Stimulated activated CD4-positive, alpha-beta T cell treated with anti-CD3 and anti-CD28 coated beads, Interleukin-4, amount 100 ng/mL, for 48 hours (primary cell): ENCODE measurements at places on chromosomes 7 and 10.

DNA sequence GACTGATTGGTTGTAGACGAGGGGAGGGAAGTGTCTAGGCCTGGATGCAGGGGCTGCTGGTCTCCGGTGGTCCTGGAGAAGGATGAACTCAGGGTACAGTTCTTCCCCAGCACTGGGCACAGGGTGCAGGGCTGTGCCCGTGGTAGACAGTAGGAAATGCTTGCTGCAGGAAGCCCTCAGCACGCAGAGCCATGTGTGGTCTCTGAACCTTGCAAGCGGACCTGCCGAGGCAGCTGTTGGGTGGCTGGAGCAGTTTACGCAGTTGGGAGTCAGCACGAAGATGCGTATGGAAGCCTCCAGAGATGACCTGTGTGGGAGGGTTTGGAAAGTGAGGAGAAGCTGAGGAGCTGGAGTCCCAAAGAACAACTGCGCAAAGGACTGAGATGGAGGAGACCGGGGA is 39.0 kb downstream of the DOCK1 start:
- DNase-seq, result no peak

GRCh38 chr10:86169066-86169465 is 197.5 kb downstream of the GRID1 start:
- DNase-seq, result no peak

GRCh38 chr7:142177869-142178268 is 66.4 kb downstream of the MGAM2 start:
- no peak for DNase-seq

- no peak for DNase-seq
Observed at GRCh38 chr7:36304099-36304425, 85.6 kb upstream of the ANLN start.

DNA sequence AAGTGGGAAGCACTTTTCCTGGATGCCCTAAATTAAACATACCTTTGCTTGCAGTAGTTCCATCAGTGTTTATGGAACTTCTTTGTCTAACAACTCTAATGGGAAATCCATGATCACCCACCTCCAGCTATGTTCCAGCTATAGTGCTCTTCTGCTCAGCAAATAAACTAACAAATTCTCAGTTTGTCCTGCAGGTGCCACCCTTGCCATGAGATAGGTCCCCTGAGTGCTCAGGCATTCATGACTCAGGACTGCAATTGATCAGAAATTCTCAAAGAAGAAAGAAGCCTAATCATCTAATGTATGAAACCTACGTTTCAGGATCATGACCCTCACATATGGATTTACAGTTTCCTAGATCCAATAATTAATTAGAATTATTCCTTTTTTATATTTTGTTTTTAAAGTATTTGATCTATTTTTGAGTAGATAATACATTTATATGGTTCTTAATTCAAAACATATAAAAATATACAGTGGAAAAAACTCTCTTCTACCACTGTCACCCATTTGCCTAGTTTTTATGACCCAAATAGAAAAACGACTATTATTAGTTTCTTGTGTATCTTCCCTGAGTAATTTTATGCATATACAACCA is 48.7 kb upstream of the DYNC1I1 start:
- no peak for DNase-seq

DNA sequence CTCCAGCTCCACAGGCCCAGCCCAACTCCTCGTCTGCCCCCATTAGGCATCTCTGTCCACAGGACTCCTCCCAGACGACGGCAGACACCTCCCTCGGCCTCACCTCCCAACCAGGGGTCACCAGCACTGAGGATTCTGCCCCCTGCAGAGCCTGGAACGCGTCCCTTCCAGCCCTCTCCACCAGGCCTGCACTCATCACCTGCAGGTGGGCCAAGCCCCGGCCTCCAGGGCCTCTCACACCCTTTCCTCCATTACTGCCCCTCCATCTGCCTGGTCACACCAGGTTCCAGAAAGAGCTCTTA is 42.7 kb upstream of the PDGFA start:
- DNase-seq, result no peak

- DNase-seq, result peak; percentile 34
Observed at GRCh38 chr7:138981332-138982203, at the start of gene KIAA1549. Gene KIAA1549, minus strand, starts transcription at chr7:138981389. Its CDS starts 120 bp downstream, at chr7:138981269.

DNA sequence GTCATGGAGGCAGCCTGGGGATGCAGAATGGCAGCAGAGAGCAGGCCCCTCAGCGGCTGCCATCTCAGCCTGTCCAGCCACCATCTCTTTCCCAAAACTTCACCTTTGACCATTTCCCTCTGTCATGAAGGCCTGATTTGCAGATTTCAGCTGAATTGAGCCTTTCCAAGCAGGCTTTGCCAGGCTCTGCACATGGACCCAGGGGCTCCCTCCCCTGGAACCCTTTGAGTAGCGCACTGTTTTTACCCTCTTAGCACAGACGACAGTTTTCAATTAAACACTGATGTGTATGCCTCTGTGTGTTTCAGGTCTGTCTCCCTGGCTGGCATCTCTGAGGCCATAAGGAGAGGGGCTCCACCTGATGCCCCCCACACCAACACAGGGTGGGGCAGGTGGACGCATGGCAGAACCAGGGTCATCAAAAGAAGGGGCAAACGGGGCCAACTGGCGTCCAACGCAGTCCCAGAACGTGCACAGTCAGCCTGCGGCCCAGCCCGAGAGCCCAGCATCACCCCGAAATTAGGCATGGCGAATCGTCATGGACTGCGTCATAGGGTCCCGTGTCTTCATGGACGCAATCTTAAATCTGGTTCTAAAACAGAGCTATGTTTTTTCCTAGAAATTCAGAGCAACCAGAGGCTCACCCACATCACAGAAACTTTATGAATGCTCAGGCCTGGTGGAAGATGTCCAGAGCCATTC is 185.0 kb upstream of the TCERG1L start:
- DNase-seq, result no peak

- DNase-seq, result no peak
Observed at GRCh38 chr10:52250510-52250909, 63.6 kb upstream of the DKK1 start.

GRCh38 chr10:93465806-93466675 is 16.1 kb downstream of the MYOF start:
- DNase-seq, result no peak

GRCh38 chr10:79249186-79250121 is 97.8 kb upstream of the PPIF start:
- DNase-seq, result no peak

- no peak for DNase-seq
Observed at GRCh38 chr7:20980668-20981264, 194.1 kb upstream of the SP8 start.

DNA sequence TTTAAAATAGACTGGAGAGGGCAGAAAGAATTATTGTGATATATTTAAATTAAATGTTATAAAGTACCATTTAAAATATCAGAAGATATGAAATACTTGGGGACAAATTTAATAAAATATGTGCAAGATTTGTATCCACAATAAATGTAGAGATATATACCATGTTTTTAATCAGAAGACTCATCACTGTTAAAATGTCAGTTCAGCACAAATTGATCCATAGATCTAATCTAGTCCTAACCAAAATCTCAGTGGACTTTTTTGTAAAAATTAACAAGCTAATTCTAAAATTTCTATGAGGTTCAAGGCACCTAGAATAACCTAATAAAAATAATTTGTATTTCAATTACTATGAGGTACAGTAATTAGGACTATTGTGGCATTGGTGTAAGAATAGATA is 96.4 kb downstream of the CTNNA3 start:
- no peak for DNase-seq

GRCh38 chr10:112202561-112203241 is 19.1 kb upstream of the GPAM start:
- DNase-seq, result no peak

- no peak for DNase-seq
Observed at GRCh38 chr7:81004098-81004497, 85.2 kb upstream of the SEMA3C start.

DNA sequence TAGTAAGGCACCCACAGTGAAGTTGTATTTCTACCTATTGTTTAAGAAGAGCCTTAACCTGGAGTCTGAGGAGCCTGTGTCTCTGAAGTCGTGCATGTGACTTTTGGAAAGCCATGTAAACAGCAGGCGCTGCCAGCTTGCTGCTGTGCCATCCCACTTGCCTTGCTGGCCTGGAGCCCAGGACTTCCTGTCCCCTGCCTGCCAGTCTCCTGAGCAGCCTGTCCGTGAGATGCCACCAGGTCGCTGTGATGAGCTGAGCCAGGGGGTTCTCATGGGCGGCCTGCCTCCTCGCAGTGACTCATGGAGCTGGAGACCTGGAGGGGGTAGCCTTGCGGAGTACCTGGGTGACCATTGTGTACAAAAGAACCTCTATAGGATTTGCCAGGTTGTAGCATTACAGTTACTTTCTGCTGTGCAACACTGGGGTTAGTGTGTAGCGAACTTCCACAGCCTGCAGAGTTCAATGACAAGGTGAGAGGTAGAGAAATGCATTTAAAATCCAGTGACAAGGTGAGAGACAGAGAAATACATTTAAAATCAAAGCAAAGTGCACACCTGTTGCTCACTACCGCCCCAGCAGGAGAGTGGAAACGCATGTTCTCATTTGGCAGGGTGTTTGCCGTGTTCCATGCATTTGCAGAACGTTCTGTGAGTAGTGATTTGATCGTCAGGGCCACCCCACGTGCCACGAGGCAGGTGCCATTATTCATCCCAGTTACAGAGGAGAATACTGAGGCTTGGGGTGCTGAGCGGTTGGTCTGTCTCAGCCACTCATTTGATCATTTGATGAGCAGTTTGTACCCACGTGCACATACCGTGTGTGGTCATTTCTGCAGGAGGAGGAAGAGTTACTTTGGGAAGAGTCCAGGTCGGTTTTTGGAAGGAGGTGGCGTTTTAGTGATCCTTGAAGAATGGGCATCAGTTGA is 36.6 kb upstream of the BHLHA15 start:
- no peak for DNase-seq

DNA sequence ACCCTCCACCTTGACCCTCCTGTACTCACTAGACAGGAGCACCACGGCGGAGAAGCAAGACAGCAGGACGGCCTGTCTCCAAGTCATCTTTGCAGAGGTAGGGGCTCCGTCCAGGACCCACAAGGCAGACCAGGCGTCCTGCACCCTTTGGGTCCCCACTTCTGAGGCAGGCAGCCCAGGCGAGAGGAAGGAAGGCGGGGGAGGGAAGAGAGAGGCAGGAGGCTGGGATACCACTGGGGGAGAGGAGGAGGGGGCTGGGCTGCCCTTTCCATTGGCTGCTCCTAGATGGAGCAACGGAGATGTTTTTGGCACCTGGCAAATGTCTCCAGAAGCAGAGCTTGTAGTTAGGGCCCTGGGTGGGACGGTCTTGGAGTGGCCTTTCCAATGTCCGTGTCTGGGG is at the start of gene UCMA:
Gene UCMA (minus strand): TSS at position 203 of the 400 bp plus-strand sequence. CDS start 116 bp downstream, at position 87.
- no peak for DNase-seq

- no peak for DNase-seq
Observed at GRCh38 chr10:59674215-59674836, 35.3 kb downstream of the SLC16A9 start.

- DNase-seq, result no peak
Observed at GRCh38 chr10:36171556-36171952, 529.5 kb upstream of the FZD8 start.

DNA sequence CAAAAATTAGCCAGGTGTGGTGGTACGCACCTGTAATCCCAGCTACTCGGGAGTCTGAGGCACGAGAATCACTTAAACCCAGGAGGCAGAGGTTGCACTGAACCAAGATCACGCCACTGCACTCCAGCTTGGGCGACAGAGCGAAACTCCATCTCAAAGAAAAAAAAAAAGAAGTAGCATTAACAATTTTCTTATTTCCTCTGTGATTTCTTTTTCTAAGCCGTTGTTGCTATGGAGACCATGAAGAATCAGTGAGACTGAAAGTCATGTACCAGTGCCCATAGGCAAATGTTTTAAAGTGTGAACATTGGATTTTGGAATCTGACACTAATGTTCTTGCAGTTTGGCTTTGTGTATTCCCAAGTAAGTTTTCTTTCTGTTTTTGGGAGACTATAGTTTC is 18.4 kb upstream of the MAP3K8 start:
- no peak for DNase-seq

GRCh38 chr7:158606671-158607424 is 19.2 kb upstream of the PTPRN2 start:
- DNase-seq, result no peak

DNA sequence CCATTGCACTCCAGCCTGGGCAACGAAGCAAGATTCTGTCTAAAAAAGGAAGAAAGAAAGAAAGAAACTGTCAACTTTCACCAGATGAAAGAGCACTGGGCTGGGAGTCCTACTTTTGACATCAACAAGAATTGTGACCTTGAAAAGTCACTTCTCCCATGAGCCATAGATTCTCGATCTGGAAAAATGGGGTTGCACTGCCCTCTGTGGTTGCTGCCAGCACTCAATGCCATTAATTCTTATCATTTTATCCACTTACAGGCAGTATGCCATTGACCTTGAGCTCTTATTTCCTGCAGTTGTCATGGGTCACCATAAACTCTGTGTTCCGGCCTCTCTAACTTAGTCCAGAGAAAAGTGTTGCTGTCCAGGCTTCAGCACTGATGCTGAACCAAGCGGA is 137.2 kb downstream of the NOC3L start:
- DNase-seq, result no peak

DNA sequence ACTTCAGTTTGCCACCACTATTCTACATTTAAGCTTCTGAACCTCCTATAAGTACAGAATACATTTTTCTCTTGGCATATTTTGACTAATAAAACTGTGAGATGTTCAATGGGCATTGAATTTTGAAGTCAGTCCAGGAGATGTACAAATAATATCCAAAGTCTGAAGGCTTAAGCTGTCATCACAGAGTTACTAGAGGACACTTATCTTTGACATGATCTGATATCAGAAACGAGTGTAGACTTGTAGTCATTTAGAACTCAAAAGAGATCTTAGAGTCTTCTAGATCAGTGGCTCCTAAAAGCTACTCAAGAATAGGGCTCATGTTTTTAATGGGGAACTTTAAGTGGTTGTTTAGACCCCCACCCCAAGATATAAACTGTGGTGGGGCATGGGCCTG is 160.5 kb downstream of the ARID5B start:
- DNase-seq, result no peak

- DNase-seq, result peak; percentile 70
Observed at GRCh38 chr10:784403-785088, 95.1 kb upstream of the DIP2C start.

GRCh38 chr10:30002426-30003266 is 56.7 kb downstream of the JCAD start:
- peak; percentile 52 for DNase-seq

DNA sequence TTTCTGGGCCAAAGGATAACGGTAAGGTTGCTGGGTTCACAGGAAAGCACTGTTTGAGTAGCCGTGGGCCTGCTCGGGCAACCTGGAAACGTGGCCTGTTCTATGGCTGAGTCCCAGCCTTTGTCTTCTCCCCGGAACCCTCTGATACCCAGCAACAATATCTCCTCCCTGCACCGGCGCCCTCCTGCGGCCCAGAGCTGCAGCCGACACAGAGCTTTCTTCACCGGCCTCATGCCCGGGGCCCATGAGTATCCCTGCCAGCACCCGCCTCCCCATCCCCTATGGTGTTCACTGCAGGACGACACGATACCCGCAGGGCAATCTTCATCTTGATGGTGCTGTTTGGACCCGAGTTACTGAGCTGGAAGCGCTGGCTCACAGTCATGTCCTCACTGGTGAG is 38.6 kb upstream of the NCAPG2 start:
- no peak for DNase-seq
